HFF-Myc (cell line): ENCODE measurements at places on chromosomes 12 and 14.

- DNase-seq = peak; percentile 27
Measured at GRCh38 chr14:51776102-51776894, 84.1 kb upstream of the GNG2 start.

DNA sequence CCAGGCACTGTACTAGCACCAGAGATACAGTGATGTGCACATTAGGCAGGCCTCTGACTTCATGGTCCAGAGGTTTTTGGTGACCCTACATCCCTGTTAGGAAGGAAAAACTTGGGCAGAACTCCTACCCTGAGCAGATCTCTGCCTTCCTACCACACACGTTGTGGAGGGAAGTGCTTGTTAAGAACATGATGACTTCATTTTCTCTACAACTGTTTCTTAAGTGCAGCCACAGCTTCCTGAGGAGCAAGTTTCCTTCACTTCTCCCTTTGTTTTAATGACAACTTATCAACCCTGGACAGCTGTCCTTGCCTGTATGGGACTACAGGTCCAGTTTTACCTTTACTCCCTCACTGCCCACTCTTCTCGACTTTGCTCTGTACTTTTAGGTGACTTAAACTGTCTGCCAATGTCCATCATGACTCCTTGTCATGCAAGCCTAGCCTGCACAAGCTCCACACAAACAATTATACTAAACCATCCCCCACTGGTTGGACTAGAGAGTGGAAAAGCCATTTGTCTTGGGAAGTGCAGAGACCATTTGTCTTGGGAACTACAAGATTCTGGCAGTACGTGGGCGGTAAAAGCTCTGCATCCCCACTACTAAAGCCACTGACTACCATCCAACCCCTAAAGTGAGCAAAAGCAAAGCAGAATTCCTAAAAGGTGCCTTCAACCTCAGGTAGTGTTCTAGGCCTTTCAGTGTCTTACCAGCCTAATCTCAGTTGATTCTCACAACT lies 359.8 kb downstream of the EGLN3 start:
- no peak for DNase-seq

DNA sequence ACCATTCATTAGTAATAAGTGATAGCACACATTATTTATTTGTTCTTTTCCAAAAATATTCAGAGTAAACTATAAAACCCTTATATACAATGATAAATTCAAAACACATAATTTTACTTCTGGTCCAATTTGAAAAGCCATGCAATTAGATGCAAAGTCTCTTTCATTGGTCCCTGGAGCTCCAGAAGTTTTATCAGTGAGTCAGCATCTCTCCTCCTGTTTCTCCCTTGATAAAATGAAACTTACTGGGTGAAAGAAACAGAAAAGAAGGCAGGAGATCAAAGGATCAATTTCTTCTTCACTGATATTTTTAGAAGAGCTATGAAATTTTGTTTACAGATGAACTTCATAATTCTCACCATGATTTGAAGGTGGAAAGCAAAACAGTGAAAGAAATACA lies 47.5 kb downstream of the IFNG start:
- no peak for DNase-seq

GRCh38 chr14:29799464-29800095 lies 128.1 kb downstream of the PRKD1 start:
- no peak for DNase-seq

DNA sequence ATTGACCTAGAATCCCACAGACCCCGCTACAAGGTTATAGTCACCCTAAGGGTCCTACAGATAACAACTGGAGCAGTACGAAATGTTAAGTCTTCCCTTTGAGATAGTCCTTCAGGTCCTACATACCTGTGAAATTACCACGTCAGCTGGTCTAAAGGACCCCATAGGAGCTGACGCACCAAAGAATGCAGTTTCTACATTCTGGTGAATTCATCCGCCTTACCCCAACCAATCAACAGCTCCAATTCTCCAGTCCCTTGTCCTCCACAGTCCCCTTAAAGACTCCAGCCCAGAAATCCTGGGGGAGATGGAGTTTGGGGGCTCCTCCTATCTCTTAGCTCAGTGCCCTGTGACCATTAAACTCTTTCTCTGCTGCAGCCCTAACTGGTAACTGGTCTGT lies 36.2 kb upstream of the PRMT8 start:
- no peak for DNase-seq

DNA sequence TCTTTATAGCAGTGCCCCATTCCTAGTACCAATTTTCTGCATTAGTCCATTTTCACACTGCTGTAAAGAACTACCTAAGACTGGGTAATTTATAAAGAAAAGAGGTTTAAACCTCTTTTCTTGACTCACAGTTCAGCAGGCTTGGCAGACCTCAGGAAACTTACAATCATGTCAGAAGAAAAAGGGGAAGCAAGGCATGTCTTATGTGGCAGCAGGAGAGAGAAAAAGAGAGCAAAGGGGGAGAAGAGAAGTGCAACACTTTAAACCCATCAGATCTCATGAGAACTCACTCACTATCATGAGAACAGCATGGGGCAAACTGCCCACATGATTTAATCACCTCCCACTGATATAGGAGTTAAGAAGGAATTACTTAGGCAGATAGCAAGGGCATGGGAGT lies 101.6 kb upstream of the PLEKHG7 start:
- DNase-seq = no peak

DNA sequence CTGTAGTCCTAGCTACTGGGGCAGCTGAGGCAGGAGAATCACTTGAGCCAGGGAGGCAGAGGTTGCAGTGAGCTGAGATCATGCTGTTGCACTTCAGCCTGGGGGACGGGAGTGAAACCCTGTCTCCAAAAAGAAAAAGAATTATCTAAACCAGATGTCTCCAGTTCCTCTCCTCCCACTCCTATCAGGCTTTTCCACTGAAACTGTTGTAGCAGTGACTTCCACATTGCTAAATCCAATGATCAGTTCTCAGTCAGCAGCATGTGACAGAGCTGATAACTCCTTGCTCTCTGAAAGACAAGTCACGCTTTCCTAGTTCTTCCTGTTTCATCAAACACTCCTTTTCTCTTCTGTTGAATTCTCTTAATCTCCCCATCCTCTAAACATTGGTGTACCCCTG lies 8.6 kb downstream of the SLC38A6 start:
- no peak for DNase-seq

DNA sequence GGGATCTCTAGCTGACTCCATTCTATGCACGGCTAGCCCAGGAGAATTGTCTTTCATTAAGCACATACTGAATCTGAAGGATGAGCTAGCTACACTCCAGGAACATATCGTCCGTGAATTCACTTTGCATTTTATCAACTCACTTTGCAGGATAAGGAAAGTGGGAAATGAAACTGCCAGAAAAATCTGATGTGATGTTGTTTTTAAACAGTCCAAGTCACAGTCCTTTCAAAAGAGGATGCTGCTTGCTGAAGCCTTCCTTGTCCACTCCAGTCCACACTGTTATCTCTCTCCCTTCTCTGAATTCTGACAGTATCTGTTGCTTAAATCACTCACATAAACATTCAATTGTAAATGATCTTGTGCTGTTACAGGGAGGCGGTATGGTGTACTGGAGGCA lies 12.7 kb upstream of the TMCC3 start:
- DNase-seq = no peak

DNA sequence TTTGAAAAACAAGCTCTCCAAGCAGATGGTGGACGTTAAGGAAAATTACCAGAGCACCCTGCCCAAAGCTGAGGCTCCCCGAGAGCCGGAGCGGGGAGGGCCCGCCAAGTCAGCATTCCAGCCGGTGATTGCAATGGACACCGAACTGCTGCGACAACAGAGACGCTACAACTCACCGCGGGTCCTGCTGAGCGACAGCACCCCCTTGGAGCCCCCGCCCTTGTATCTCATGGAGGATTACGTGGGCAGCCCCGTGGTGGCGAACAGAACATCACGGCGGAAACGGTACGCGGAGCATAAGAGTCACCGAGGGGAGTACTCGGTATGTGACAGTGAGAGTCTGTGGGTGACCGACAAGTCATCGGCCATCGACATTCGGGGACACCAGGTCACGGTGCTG lies 62.4 kb downstream of the NTF3 start:
- DNase-seq = no peak
